ENCODE measurements at places on chromosomes 2 and 18. TPM values are rescaled to one million over a fixed set of nuclear protein-coding genes. Genes with fewer than 3 reads are reported as not detected.
A peak's percentile ranks its signal among the peaks of the same experiment; 100 is the strongest.

- H3K4me1 ChIP-seq: peaks cover 6% of the 10 kb centered on the region
- H3K36me3 ChIP-seq: no peaks in the 10 kb centered on the region
- no peaks in the 10 kb centered on the region for H3K27me3 ChIP-seq
- no peak for DNase-seq
These were observed 108.7 kb downstream of the MAP3K20 start for GRCh38 chr2:173184031-173185004.

The SP140 gene
- 15.7 TPM for total RNA-seq

The CD8A gene
- 5.3 TPM for total RNA-seq

The HSPD1 gene
- total RNA-seq: 42.8 TPM

DNA sequence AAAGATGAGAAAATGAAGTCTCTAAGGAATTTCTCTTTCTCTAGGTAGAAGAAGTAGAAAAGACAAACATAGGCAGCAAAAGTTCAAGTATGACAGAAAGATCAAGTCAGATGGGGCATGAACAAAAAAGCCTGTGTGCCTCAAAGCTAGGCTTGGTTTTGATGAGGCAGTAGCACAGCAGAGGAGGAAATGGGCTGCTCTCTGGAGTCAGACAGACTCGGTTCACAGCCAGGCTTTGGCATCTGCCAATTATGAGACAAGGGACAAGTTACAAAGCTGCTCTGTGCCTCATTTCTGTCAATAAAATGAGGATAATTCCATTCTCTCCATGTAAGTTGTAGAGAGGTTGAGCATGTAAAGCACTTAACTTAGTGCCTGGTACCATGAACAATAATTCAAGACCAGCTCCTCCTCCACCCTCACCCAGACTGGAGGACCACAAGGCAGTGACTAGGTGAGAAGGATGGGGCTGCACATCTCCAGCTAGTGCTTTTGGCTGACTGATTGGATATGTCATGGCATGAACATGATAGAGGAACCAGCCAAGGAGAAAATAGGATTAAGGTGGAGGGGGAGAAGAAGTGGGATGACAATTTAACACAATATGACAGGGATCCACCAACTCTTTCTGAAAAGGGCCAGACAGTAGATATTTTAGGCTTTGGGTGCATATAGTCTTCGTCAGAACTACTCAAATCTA, 84.6 kb downstream of the TMEM163 start:
- no peaks in the 10 kb centered on the region for H3K36me3 ChIP-seq
- H3K27ac ChIP-seq: no peak overlapping the region
- DNase-seq: no peak
- H3K27me3 ChIP-seq: no peaks in the 10 kb centered on the region
- no peak overlapping the region for H3K4me3 ChIP-seq

DNA sequence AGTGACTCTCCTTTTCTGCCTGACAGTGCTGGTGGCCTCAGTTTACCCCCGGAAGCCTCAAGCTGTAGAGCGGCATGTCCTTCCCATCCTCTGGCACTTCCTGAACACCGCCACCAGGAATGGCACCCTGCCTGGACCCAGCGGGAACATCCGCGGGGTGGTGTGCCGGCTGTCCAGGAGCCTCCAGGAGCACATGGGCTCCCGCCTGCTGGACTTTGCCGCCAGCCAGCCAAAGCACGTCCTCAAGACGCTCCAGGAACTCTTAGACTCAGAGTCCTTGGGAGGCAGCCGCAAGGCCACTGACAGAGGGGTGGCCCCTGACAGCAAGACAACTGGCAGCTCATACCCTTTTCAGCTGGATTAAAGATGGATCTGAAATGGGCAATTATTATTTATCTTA, 22.6 kb downstream of the PCARE start:
- no peaks in the 10 kb centered on the region for H3K27me3 ChIP-seq
- H3K4me3 ChIP-seq: no peak overlapping the region
- H3K27ac ChIP-seq: no peak overlapping the region
- H3K4me1 ChIP-seq: no peaks in the 10 kb centered on the region
- no peak for DNase-seq

GRCh38 chr2:24365826-24366225, 5.5 kb upstream of the ITSN2 start:
- no peak overlapping the region for H3K4me3 ChIP-seq
- H3K36me3 ChIP-seq: no peaks in the 10 kb centered on the region
- H3K27ac ChIP-seq: no peak overlapping the region
- H3K27me3 ChIP-seq: no peaks in the 10 kb centered on the region
- no peak for DNase-seq
- H3K4me1 ChIP-seq: peaks cover 16% of the 10 kb centered on the region

- DNase-seq: no peak
- H3K27ac ChIP-seq: no peak overlapping the region
- H3K27me3 ChIP-seq: no peaks in the 10 kb centered on the region
- H3K36me3 ChIP-seq: no peaks in the 10 kb centered on the region
These were observed 26.2 kb upstream of the INSIG2 start for GRCh38 chr2:118062048-118062447.

DNA sequence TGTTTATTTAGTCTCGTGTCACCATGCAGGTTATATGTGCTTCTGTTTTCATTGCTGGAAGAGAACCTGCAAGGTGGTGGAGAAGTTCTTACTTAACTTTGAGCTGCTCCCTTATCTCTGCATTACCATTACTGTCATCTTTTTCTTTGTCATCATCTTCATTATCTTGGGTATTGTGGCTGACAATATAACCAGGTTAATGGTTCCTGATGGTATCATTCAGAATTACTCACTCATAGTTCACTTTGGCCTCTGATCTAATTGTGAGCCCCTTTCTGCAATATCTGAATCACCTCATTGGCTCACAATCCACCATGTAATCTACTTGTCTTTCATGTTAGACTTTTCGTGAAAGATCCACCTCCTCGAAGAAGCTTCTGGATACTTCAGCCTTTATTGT, 5.0 kb downstream of the CD28 start:
- peaks cover 6% of the 10 kb centered on the region for H3K4me1 ChIP-seq
- H3K27ac ChIP-seq: no peak overlapping the region
- no peak overlapping the region for H3K4me3 ChIP-seq
- H3K27me3 ChIP-seq: no peaks in the 10 kb centered on the region
- H3K36me3 ChIP-seq: no peaks in the 10 kb centered on the region

DNA sequence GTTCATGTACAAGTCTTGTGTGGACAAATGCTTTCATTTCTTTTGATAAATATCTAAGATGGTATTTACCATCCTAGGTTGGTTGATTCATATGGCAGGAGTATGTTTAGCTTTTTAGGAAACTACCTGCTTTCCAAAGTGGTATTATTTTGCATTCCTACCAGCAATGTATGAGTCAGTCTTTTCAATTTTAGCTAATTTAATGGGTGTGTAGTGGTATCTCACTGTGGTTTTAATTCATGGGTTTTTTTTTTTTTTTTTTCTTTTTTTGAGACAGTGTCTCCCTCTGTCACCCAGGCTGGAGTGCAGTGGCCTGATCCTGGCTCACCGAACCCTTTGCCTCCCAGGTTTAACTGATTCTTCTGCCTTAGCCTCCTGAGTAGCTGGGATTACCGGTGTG, 4.2 kb downstream of the ZNF512 start:
- DNase-seq: no peak
- H3K36me3 ChIP-seq: no peaks in the 10 kb centered on the region
- H3K4me3 ChIP-seq: no peak overlapping the region
- H3K27me3 ChIP-seq: no peaks in the 10 kb centered on the region
- no peak overlapping the region for H3K27ac ChIP-seq

DNA sequence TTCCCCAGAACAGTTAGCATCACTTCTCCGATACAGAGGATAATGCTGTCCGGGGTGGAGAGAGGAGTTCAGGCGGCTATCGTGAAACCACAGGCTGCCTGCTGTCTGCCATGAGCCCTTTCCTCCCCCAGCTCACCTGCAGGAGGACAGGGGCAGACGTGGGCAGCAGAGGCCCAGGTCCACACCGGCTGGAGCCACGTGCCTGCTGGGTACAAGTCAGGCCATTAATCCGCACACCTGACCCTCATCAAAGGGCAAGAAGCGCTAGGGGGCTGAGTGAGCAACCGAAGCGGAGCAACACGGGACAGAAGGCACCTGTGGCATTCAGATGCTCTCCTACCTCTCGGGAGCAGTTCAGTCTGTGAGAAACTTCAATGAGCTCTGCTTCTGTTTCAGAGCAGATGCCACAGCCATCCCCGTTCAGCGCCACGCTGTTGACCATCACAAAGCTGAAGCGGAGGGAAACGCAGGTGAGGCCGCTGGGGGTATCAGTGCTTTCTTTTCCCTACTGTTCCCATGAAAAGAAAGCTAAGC, 21.5 kb downstream of the MPPE1 start:
- H3K4me1 ChIP-seq: peaks cover 9% of the 10 kb centered on the region
- peak overlapping the region; percentile 21 for H3K27ac ChIP-seq
- peaks cover 31% of the 10 kb centered on the region for H3K36me3 ChIP-seq

Data from upper lobe of left lung (tissue), 6 donors.